Muscle of arm (tissue), 14 donors: ENCODE measurements at places on chromosomes 13 and 19. TPM values are rescaled to one million over a fixed set of nuclear protein-coding genes. Genes with fewer than 3 reads are reported as not detected.

DNA sequence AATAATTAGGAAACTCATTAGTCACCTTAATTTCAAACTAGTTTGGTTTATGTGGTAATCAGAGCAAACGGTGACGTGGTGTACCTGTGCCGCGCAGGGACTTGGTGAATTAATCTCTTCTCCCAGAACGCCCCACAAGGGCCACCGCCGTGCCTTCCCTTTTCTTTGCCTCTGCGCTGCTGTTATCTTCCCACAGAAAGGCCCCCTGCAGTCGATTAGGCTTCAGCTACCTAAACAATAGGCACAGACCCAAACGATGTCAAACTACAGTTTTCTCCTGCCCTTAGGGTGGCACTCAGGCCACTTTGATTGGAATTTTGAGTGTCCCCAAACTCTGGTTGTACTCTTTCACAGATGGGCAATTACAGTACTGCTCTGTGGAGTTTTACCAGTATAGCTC, 115.5 kb downstream of the GGACT start:
- no peak for DNase-seq

- DNase-seq, result no peak
These were observed 50.9 kb downstream of the CCDC70 start for GRCh38 chr13:51912511-51913225.

Gene LILRB1
- polyA plus RNA-seq, result 1.3 TPM

DNA sequence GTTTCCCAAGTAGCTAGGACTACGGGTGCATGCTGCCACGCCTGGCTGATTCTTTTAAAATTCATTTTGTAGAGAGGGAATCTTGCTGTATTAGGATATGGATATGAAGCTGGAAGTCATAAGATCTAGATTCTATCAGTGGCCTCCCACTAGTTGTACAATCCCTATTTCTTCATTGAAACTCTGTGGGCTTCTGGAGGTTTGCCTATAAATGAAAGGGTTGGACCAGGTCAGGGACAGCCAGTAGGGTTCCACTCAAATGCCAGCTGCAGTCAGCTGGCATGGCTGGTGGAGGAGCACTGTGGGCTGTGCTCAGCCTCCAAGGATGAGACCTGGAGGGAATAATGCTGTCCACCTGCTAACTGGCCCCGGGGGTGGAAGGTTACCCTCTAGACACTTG, 110.2 kb upstream of the GJB6 start:
- DNase-seq, result no peak

DNA sequence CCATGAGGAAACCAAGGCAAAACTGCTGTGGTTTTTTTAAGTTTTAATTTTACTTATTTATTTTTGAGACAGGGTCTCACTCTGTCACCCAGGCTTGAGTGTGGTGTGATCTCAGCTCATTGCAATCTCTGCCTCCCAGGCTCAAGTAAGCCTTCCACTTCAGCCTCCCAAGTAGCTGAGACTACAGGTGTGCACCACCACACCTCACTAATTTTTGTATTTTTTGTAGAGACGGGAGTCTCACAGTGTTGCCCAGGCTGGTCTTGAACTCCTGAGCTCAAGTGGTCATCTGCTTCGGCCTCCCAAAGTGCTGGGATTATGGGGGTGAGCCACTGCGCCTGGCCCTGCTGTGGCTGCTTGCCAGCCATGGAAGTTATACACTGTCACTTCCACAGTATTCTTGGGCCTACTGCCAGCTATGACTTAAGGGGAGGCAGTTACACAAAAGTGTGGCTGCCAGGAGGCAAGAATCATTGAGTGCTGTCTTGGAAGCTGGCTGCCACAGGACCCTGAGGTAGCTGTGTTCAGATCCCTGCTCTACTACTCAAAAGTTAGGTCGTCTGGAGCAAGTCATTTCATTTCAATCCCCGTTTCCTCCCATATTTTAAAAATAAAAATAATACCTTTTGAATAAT, 12.7 kb downstream of the FARP1 start:
- no peak for DNase-seq

Gene SPRED3
- 0.47 TPM for polyA plus RNA-seq

GRCh38 chr19:1109032-1109551, 5.3 kb downstream of the GPX4 start:
- DNase-seq, result no peak

Gene ZNF296
- 2.2 TPM for polyA plus RNA-seq

Gene TGFBR3L
- not detected for polyA plus RNA-seq

DNA sequence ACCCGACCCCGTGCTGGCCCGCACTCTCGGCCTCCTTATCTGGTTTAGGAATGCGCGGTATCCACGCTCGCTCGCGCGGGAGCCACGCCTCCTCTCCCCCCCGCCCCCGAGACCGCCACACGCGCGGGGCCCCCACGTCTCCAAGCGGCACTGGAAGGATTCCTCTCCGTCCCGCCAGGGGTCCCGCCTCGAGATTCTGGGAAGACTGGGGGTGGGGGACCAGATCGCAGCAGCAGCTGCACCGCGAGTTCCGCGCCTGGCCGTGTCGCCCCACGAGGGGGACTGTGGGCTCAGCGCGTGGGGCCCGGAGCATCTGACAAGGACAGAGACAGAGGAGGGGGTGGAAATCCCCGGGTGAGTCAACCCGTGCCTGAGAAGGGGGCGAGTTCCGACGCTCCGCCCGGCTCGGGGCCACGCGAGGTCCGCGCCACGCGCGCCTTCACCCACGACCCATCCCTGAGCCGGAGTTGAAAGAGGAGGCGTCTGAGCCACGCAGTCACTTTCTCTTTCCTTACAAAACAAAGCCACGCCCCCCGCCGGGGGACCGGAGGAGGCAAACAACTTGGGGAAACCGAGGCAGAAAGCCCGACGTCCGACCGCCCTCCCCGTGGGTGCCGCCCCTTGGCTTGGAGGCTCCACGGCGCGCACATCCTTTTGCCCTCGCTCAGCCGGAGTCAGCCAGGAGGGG, 814 bp downstream of the S1PR2 start:
- DNase-seq, result no peak

DNA sequence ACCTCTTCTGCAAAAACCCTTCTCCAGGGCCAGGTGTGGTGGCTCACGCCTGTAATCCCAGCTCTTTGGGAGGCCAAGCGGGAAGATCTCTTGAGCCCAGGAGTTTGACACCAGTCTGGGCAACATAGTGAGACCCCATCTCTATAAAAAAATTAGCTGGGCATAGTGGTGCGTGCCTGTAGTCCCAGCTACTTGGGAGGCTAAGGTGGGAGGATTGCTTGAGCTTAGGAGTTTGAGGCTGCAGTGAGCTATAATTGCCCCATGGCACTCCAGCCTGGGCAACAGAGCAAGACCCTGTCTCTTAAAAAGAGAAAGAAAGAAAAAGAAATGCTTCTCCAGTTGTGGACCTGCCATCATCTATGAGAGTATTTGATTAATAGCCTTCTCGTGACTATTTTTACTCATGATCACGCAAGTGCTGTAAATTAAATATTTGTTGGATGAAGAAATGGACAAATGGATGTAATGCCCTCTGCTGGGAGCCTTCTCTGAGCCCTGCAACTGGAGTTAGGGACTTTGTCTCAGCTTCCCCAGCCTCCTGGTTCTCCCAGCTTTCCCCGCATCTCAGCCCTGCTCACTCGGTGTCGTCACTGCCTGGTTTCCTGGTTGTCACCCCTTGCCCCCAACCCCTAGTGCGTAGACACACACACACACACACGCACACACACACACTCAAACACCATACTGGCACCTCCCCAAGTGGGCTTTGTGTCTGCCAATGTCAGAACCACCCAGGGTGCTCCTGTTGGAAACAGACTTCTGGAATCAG, 12.2 kb downstream of the WIZ start:
- no peak for DNase-seq

Gene LGALS7
- 0.64 TPM for polyA plus RNA-seq

Gene ZNF490
- polyA plus RNA-seq, result 2.8 TPM

DNA sequence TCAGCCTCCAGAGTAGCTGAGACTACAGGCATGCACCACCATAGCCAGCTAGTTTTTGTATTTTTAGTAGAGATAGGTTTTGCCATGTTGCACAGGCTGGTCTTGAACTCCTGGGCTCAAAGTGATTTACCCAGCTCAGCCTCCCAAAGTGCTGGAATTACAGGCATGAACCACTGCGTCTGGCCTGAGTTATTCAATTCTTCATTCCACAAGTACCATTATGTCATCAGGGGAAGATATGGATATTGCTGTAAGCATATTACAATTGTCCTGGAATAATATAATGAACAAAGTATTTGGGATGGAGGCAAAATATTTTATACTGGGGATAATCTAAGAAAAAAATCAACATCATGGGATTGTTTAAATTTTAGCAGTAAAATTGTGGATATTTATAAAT, 646.0 kb upstream of the SLITRK6 start:
- no peak for DNase-seq

GRCh38 chr13:76620036-76620435, 266.2 kb downstream of the KCTD12 start:
- no peak for DNase-seq
